AG09309 (cell line): ENCODE measurements at places on chromosomes 7 and 10.

DNA sequence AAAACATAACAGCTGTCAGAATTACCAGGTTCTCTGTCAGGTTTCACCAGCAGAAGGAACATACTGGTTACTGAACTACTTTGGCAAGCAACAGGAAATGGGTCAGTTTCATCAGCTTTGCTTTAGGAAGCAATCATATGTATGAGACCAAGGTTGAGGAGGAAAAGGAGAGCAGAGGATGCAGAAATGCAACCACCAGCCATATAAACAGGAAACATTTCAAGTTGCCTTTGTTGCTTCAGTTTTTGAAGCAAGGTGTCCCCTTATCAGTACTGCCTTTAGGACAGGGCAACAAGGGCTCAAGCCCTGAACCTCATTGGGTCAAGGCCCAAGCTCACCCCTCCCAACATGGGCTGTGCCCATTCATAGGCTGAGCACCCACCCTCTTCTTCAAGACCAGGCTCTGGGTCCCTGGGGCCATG, 10.2 kb downstream of the HIPK2 start:
- no peak for DNase-seq

- DNase-seq = no peak
These were observed 458 bp upstream of the NANOS1 start for GRCh38 chr10:119028900-119029612.

GRCh38 chr10:38127812-38128211, 33.7 kb downstream of the ZNF37A start:
- no peak for DNase-seq

DNA sequence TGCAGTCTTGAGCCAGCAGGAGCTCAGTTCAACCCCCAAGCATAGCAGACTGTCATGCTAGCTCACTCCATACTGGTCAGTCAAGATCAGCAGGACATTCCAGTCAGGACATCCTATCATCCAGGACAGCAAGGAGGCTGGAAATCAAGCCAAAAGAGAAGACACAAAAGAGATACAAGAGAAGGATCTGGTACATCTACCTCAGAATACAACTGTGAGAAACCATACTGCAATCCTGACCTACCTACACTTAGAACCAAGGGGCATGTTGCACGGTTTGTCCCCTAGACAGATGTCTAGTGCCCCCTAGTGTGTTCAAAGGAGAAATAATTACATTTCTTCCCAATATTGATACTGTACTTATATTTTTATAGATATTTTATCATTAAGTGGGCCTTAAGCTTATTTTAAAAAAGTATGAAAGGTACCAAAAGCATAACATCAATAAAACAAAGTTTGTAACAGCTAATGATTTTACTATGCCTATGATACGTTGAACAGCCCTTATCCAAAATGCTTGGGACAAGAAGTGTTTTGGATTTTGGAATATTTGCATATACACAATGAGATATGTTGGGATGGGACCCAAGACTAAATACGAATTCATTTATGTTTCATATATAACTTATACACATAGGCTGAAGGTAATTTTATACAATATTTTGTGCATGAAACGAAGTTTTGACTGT, 26.7 kb downstream of the ERCC6 start:
- DNase-seq = no peak
